ENCODE measurements at places on chromosomes 2 and 18. TPM values are rescaled to one million over a fixed set of nuclear protein-coding genes. Genes with fewer than 3 reads are reported as not detected.

DNA sequence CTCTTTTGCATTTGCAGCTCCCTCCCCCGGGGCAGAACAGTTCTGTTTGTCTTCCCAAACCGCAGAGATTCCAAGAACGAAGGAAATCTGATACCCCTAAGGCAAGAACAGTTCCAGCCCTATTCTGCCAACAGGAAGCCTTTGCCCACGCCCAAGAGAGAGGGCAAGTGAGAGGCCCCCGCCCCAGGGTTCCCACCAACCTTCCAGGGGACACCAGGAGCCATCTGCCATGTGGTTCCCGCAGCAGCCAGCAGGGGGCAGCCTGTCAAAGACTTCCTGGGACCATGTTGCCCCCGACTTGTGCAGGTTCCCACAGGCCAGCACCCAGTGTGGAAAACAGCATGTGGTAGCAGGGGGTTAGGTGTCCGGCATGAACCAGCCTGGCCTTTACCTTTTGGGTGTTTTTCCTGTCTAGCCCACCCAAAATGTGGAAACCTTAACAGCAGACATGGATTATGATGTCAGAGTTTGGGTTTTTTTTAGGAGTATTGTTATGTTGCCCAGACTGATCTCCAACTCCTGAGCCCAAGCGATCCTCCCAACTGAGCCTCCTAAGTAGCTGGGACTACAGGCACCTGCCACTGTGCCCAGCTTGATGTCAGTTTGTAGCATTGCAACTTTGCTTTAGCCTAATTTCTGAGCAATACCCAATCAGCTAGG is 21.7 kb upstream of the EFHD1 start:
- no peaks in the 10 kb centered on the region for H3K36me3 ChIP-seq
- no peak overlapping the region for H3K27ac ChIP-seq
- no peak overlapping the region for H3K4me3 ChIP-seq
- H3K27me3 ChIP-seq: no peaks in the 10 kb centered on the region

GRCh38 chr2:62996534-62997186 is 54.0 kb upstream of the OTX1 start:
- H3K4me1 ChIP-seq: peaks cover 12% of the 10 kb centered on the region
- no peaks in the 10 kb centered on the region for H3K36me3 ChIP-seq
- H3K27me3 ChIP-seq: no peaks in the 10 kb centered on the region
- no peak overlapping the region for H3K4me3 ChIP-seq

DNA sequence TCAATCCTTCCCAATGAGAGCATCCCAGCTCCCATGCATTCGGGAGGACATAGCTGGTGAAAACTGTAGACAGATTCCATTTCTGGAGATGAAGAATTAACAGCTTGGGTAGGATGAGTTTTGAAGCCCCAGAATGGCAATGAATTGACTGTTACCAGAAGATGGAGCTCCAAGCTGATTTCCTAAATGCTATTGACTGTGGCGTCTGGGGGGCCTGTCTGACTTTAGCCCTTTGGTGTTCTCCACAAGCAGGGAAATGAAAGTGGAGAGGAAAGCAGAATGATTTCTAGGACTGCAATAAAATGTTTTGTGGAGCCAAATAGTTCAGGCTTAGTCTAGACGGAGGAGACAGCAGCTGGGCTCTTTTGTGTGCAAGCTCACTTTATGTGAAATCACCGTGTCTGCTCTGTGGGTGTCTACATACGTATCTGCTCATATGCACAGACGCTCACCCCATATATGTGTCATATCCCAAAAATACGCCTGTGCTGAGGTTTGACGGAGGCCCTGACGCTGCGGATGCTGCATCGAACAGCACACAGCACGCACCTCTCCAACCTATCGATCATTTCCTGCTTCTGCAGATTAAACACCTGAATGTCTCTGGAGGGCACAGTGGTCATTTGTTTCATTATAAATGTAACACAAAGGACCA is 166.4 kb upstream of the PXDN start:
- H3K4me1 ChIP-seq: peaks cover 4% of the 10 kb centered on the region
- H3K4me3 ChIP-seq: no peak overlapping the region
- H3K27me3 ChIP-seq: no peaks in the 10 kb centered on the region
- H3K36me3 ChIP-seq: no peaks in the 10 kb centered on the region

DNAH6 gene
- 2.7 TPM for total RNA-seq

All from tibial nerve (tissue), 4 donors.